ENCODE measurements at places on chromosomes 7 and 10. TPM values are rescaled to one million over a fixed set of nuclear protein-coding genes. Genes with fewer than 3 reads are reported as not detected.
A peak's percentile ranks its signal among the peaks of the same experiment; 100 is the strongest.

- no peaks in the 10 kb centered on the region for H3K4me1 ChIP-seq
- H3K36me3 ChIP-seq: no peaks in the 10 kb centered on the region
- H3K27ac ChIP-seq: no peak overlapping the region
- H3K4me3 ChIP-seq: no peak overlapping the region
- no peaks in the 10 kb centered on the region for H3K27me3 ChIP-seq
These were observed 192.4 kb downstream of the ADARB2 start for GRCh38 chr10:1544929-1545328.

- no peaks in the 10 kb centered on the region for H3K27me3 ChIP-seq
- no peak overlapping the region for H3K27ac ChIP-seq
- DNase-seq: no peak
- no peak overlapping the region for H3K4me3 ChIP-seq
These were observed 22.9 kb upstream of the CREB3L2 start for GRCh38 chr7:138024765-138025164.

GRCh38 chr7:139598642-139599041 is 75.2 kb downstream of the CLEC2L start:
- peak overlapping the region; percentile 71 for H3K27ac ChIP-seq
- no peaks in the 10 kb centered on the region for H3K4me1 ChIP-seq
- DNase-seq: peak; percentile 77

Gene TMEM178B
- total RNA-seq: 22.3 TPM

Gene HOXA13
- not detected for total RNA-seq

Data from thyroid gland (tissue), 4 donors.